ENCODE measurements at places on chromosomes 5 and 9.
A peak's percentile ranks its signal among the peaks of the same experiment; 100 is the strongest.

DNA sequence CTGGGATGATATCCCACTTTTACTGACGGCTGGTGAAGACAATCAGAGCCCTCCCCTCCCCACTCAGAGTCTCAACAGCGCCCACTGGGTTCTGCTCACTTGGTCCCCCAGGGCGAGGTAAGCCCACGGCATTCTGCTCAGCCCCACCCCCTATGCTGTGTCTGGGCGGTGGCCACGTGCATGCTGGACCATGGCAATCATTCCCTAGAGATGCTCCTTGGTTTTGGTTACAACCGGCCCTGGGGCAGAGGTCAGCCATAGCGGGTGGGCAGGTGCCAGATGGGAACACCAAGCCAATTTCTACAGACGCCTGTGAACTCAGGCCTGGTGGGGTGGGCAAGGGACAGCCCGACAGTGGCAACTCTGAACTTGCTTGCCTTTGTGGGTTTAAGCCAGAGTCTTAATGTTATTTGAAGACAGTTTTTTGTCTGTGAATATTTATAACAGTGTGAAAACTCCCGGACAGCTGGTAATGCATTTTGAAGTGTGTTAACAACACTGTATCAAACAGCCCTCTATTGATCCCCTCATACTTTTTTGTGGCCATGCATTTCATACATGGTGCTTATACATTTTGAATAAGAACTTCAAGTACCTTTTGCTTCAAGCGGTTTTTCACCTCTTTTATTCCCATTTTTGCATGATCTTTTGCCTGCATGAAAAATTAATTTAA is 94.2 kb downstream of the CRB2 start:
- no peak for DNase-seq

DNA sequence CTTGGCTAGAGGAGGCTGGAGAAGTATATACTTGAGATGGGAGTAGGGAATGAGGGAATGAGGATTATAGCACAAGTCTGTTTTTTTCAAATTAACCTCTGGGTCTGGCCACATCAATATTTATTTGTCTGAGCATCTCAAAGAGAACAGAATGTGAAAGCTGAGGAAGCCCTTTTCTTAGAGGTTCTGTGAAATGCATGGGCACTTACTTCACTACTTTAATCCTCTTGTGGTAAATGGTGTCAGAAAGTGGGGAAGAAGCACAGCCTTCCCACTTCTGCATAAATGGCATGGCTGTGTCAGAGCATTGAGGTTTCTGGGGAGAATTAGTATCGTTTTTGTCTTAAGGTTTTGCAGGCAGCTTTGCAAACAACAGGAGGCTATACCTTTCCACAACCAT is 48.6 kb downstream of the SPATA31D1 start:
- DNase-seq, result no peak

- DNase-seq, result no peak
These were observed 10.4 kb upstream of the TCF7 start for GRCh38 chr5:134103998-134104654.

DNA sequence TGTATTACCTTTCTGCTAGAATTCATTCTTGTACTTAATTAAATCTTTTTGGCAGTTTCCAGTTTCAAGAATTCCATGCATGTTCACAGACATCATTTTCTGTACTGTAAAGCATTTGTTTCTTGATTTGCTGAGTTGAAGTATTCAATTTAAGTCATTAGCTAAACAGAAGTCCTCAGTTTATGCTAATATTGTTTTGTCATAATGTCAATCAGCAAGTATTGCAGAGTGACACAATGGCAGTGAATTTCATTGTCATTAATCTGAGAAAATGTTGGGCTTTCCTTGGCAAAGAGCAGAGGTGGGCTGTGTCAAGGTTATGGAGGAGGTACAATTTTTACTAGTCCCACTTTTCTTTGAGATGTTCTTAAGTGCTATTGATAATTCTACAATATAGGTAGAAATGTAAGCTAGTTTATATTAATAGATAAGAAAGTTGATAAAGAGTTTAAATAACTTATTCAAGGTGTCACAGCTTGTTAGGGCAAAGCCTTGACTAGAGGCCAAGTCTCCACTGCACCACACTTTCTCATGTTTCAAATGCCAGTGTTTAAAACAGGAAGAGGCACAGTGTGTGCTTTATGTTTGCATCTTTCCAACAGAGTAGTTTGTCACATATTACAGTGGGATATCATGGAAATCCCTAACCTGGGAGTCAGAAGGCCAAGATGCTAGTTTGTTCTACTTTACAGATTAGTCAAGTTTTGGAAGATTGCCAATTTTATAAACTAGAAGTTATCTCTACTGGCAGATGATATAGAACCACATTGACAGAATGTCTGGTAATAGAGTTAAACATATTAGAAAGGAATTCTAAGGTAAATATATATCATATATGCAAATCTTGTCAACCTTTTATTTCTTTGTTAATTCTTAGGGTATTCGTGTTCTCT is 56.3 kb downstream of the SLF1 start:
- no peak for DNase-seq

- DNase-seq, result no peak
These were observed 174.2 kb downstream of the CACNA1B start for GRCh38 chr9:138051586-138052321.

- DNase-seq, result no peak
These were observed 502.5 kb downstream of the RASEF start for GRCh38 chr9:82560457-82560904.

DNA sequence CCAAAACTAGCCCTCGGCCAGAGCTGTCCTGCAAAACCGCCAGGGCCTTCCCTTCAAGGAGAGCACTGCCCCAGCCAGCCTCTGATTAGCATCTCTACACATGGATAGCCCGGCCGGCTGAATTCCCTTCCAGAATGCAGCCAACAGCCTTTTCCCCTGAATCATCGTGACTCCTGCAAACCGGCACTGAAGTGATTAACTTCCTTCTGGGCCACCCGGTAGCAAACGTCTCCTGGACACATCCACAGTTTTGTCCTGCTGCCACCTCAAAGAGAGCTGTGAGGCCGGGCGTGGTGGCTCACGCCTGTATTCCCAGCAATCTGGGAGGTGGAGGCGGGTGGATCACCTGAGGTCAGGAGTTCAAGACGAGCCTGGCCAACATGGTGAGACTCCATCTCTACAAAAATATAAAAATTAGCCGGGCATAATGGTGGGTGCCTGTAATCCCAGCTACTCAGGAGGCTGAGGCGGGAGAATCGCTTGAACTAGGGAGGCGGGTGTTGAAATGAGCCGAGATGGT is 21.1 kb upstream of the EEIG1 start:
- no peak for DNase-seq

GRCh38 chr5:32767948-32768467 is 56.9 kb downstream of the NPR3 start:
- peak; percentile 15 for DNase-seq

GRCh38 chr5:16671208-16671607 is 54.4 kb upstream of the RETREG1 start:
- no peak for DNase-seq

GRCh38 chr5:98334946-98335345 is 438.5 kb upstream of the RGMB start:
- no peak for DNase-seq

DNA sequence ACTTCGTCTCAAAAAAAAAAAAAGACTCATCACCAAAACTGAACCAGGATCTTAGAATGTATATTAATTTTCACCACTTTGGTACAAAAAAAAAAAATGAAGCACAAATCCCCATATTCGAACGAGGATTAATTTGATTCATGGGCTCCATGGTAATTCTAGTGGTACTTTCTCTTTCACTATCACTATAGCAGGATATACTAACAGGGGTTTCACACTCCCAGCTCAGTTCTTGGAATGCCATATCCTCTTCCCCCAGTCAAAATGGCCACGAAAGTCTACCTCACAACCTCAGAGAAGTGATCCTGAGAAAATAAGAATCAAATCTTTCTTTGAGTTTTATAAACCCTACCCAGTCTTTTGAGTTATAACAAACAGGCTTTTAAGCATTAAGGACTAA is 235.7 kb downstream of the FBXL17 start:
- no peak for DNase-seq

- DNase-seq, result no peak
These were observed 220.9 kb downstream of the ACTL7B start for GRCh38 chr9:108634672-108635462.

- DNase-seq, result no peak
These were observed 159.1 kb downstream of the OLFM1 start for GRCh38 chr9:135246248-135247205.

- DNase-seq, result no peak
These were observed 1312.7 kb upstream of the ACO1 start for GRCh38 chr9:31071606-31072286.

GRCh38 chr9:98600631-98601030 is 108.1 kb downstream of the GABBR2 start:
- DNase-seq, result no peak

DNA sequence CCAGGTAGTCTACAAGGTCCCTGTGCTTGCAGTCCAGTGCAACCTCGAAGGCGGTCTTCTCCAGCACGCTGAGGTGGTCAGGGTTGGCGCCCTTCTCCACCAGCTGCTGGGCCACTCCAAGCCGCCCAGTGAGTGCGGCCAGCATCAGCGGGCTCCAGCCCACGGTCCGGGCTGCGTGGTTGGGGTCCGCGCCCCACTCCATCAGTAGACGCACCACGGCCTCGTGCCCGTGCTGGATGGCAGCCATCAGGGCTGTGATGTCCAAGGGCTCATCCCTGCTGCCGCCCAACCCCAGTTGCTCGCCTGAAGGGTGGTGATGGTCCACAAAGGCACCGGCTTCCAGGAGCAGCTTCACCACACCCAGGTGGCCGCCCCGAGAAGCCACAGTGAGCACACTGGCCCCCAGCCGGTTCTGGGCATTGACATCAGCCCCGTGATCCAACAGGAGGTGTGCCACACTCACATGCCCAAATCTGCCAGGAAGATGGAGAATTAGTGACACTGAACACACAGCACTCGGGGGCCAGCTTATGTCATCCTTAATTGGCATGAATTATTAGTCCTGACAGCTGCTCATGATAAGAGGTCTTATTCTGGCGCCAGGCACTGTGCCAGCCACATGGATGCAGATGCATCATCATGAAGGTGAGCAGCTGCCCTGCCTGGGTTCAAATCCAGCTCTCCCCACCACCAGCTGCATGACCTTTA is 6.1 kb downstream of the ANKS6 start:
- no peak for DNase-seq

DNA sequence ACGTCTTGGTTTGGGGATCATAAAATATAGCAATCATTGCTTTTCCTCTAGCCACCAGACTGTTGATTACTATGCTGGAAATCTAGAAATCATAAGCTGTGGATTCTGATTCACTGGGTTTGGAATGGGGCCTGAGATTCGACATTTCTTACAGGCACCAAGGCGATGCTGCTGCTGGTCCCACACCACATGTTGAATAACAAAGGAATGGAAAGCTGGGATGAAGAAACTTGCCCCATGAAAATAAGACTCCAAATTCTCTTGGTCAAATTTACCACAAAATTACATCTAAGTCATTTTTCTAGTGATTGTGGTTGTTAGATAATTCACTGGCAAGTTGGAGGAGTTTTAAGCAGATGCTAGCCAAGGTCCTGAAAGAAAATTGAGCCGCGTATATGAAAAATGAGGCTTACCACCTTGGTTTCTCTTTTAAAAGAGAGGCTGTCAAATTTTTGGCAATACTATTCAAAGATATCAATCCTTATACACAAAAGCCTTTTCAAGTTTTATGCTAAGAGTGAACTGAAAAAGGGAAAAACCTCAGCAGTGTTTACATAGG is 23.0 kb upstream of the MEIKIN start:
- no peak for DNase-seq
